ENCODE measurements at places on chromosomes 12 and 14. TPM values are rescaled to one million over a fixed set of nuclear protein-coding genes. Genes with fewer than 3 reads are reported as not detected.

DNA sequence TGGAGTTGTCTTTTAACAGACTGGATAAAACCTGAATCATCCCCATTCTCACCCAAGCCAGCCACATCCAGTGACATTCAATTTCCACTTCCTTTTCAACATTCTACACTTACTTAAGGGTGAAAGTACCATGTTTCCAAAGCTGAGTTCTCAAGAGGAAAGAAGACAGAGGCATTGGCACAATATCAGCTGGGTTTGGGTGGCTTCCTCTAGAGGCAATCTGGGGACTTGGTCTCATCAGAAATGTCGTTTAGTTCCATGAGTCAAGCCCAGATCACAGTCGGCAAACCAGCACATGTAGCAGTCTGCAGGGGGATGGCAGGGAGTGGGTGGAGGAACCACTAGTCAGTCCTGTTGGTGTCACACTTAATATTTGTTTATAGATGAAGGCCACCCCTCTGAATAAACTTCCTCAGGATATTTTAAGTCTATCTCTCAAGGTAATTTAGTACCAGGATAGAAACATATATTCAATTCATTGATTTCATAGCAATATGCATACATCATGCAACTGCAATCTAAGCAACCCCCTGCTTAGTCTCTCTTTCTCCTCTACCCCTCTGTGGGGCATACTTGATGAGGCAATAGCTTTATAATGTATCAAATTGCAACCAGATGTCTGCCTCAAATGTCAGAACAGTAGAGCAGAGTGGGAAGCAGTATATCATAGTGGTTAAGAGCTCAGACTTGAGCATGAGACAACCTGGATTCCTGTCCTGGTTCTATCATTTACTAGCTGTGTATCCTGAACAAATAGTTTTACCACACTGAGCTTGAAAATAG, 3.0 kb downstream of the SRRM4 start:
- no peak overlapping the region for H3K4me3 ChIP-seq
- no peaks in the 10 kb centered on the region for H3K36me3 ChIP-seq
- DNase-seq = no peak
- no peak overlapping the region for H3K27ac ChIP-seq

GRCh38 chr12:66964629-66965028, 285.8 kb upstream of the GRIP1 start:
- no peaks in the 10 kb centered on the region for H3K36me3 ChIP-seq
- H3K27ac ChIP-seq = peak overlapping the region; percentile 74
- peaks cover 28% of the 10 kb centered on the region for H3K4me1 ChIP-seq
- H3K27me3 ChIP-seq = no peaks in the 10 kb centered on the region
- peak overlapping the region; percentile 66 for H3K4me3 ChIP-seq

DNA sequence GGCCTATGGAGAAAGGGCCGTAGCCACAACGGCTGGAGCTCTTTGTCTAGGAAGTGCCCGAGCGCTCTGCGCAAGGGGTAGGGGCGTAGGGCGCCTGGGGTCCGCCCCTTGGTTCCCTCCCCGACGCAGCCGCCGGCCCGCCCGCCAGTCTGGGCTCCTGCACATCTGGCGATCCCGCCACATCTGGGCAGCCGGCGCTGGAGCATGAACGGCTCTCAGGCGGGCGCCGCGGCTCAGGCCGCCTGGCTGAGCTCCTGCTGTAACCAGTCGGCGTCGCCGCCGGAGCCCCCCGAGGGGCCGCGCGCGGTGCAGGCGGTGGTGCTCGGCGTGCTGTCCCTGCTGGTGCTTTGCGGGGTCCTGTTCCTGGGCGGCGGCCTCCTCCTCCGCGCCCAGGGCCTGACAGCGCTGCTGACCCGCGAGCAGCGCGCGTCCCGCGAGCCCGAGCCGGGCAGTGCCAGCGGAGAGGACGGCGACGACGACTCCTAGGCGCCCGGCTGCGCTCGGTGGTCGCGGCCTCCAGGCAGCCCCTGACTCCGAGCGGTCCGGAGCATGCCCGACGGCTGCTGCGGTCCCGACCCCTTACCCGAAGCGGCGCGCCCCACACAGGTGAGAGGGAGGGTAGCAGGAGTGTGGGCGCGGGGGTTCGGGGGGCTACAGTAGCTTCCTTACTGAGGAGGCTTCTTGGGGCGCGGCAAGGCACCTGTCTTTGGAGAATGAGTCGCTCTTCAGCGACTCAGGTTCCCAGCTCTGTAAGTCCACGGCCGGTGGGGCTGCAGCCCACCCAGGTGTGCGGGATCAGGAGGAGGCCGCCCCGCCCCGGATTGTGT, at the start of gene SMIM41:
Gene SMIM41, plus strand, starts transcription at position 129 of the 827 bp plus-strand sequence. Its CDS starts 76 bp downstream, at position 205.
- peaks cover 27% of the 10 kb centered on the region for H3K4me1 ChIP-seq
- H3K27ac ChIP-seq = no peak within 1 kb of the TSS
- H3K4me3 ChIP-seq = no peak within 1 kb of the TSS
- no peak for DNase-seq

Gene COX6A1
- 131 TPM for total RNA-seq

- no peak overlapping the region for H3K4me3 ChIP-seq
- no peak overlapping the region for H3K27ac ChIP-seq
- peaks cover 5% of the 10 kb centered on the region for H3K27me3 ChIP-seq
- no peaks in the 10 kb centered on the region for H3K4me1 ChIP-seq
Measured at GRCh38 chr12:70733385-70733784, 96.2 kb upstream of the PTPRB start.

DNA sequence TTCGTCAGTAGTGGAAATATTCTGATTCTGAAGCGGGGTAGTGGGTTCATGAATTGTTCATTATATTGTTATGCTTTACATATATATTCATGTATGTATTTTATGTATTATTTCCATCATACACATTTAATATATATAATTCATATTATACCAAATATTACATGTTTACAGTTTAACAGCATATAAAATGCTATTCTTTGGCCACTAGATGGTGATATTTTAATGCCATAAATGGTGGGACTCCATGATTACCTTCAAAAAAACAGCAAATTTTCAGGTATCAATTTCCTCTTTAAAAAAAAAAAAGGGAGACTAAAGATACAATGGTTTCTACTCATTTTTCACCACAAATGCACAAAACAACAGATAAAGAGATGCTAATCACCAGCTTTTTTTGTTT, 41.0 kb downstream of the BDKRB1 start:
- no peaks in the 10 kb centered on the region for H3K27me3 ChIP-seq
- H3K4me1 ChIP-seq = no peaks in the 10 kb centered on the region
- no peak overlapping the region for H3K4me3 ChIP-seq
